Right ventricle myocardium inferior (tissue), 1 donor: ENCODE measurements at places on chromosomes 13 and 19.

GRCh38 chr19:9835507-9835949, 410 bp downstream of the PIN1 start:
- no peak for DNase-seq

DNA sequence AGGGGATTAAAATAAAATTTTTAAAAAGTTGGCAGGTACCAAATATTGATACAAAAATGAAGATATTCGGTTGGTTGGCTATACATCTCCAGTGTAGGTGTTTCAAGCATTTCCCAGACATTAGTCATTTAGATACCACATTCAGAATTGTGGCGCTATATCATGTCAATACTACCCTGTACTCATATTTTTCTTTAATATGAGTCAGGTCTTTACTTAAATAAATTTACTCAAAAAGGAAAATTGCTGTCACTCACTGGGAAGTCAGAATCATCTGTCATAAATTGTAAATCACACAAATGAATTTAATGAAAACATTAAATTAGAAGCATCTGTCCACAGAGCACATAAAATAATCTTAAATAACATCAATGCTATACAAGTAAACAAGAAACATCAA, 134.2 kb downstream of the TSHZ3 start:
- DNase-seq = no peak

DNA sequence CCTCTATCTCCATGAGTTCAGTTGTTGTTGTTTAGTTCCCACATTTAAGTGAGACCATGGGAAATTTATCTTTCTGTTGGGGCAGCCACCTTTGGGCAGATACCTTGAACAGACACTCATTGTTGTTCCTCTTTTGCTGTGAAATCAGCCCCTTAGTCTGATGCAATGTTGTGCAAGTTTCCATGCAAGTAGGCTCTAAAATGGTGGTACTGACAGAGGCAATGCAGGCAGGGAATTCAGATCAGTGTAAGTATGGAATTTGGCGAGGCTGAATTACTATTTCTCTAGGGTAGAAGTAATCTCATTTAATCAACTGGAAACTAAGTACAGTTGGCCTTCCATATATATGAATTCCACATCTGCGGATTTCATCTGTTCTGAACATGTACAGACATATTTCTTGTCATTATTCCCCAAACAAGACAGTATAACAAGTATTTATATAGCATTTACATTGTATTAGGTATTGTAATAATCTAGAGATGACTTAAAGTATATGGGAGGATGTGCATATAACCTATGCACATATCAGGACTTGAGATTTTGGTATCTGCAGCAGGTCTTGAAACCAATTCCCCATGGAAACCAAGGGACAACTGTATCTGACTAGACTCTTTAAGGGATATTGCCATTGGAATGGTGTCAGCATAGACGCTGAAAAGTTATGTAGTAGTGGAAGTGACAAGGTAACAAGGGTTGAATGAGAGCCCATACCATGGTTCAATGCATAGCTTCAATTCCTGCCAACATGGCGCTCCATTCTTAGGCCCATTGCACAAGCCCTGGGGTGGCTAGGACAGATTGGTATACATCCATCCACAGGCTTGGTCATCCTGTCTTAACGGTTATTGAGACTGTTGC, 281.5 kb upstream of the HTR2A start:
- DNase-seq = no peak

GRCh38 chr13:23349161-23349897, 84.2 kb downstream of the SACS start:
- DNase-seq = no peak

- DNase-seq = no peak
These were observed 69.8 kb upstream of the STARD13 start for GRCh38 chr13:33355201-33355895.

DNA sequence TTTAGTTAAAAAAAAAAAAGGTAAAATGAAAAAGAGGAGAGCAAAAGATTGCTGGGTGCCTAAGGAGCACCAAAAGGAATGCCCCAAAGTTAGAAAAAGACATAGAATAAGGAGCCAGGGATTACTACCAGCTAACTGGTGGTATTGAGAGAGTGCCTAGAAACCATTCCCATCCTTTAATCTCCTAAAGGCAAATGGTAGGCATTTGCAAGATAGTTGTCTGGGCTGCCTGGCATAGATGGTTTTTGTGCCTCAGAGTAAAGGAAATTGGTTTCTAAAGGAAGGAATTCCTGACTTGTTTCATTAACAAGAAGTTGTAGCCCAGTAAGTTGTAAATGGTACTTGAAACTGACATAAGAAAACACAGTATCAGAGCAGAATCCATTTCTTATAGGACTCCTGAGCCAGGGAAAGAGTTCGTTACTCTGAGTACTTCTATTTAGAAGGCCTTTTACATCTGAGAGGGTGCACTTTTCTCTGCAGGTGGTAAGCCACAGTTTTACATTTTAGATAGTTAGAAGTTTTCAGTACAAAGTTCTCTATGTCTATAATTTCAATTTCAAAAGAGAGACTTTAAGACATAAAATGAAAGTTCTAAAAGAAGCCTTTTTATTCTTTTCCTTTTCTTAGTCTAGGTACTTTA, 92.6 kb downstream of the OLFM4 start:
- no peak for DNase-seq

DNA sequence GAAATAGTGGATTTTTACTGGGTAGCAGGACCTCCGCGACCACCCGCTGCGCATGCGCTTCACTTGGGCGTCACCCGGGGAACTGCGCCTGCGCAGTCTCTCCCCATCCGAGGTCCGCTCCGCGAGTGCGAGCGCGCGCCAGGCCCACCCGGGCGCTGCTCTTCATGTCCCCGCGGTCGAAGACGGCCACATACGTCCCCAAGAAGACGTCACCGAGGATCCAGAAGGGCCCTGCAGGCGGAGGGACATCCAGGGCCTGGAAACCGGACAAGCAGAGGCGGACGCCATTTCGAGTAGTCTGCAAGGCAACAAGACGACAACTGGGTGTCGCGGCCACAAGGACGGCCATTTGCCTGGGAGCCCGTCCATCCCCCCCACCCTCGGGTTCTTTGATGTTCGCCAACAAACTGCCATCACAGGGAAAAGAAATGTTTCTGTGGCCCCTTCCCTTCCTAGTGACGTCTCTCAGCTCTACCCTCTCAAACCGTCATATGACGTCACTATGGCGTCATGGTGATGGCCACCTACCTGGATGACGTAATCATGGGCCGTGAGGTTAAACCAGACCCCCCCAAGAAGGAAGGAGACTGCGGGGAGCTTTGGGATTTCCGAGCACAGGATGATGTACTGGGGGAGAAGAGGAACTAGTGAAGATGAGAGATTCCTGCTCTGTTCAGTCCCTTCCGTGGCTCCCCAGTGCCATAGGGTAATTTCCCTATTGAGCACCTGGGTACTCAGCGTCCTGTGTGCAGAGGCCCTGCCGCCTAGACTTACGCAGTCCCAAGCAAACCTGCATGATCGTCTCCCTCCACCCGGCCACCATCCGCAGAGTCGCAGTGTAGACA, 6.7 kb downstream of the NAPSA start:
- DNase-seq = peak; percentile 91

DNA sequence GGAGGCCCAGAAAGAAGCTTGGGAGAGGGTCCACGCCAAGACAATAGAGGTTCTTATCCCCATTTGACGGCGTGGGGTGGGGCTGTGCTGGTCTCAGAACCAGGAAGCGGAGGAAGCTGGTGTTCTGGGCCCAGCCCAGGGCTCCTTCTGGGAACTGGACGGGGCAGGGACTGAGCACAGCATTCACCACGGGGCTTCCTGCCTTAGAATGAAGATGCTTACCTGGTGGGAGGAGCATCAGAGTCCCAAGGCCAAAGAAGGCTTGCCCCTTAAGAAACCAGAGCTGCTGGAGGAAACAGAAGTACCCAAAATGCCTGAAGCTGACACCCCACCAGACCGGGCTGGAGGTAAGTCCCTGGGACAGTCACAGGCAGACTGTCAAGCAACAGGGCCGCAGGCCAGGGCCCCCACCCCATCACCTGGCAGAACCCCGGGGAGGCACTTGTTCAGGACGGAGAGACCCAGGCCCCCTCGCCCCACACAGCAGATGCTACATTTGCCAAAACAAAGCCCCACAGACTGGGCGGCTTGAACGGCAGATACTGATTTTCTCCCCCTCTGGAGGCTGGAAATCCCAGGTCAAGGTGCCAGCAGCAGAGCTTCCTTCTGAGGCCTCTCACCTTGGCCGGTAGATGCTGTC, 17.8 kb upstream of the IGLON5 start:
- DNase-seq = no peak

DNA sequence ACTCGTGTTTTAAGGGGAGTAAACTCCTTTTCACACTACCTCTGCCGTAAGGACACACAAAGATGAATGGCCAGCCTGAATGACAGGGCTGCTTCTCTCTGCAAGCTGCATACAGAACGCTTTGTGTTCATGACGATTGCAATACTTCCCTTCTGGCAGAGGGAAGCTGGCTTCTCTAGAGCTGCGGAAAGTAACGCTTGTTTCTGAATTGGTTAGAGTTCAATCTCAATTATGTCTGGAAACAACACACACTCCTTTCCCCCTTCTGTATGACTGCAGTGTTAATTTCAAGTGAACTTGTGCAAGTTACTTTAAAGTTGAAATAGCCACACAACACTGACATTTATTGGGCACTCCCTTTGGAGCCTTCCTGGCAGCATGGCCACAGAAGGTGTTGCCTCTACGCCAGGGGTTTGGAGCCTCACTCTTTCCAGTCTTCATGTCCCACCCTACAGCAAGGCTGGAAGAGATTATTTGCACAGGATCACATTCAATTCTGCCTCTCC, 242.6 kb downstream of the NDFIP2 start:
- DNase-seq = no peak

GRCh38 chr19:13094106-13094504, 8.6 kb downstream of the LYL1 start:
- DNase-seq = no peak

- no peak for DNase-seq
These were observed 41.1 kb downstream of the TINCR start for GRCh38 chr19:5526691-5527090.

GRCh38 chr13:40130871-40131636, 475.6 kb downstream of the COG6 start:
- DNase-seq = no peak

- no peak for DNase-seq
These were observed 553.4 kb upstream of the KLF12 start for GRCh38 chr13:74687442-74688182.

DNA sequence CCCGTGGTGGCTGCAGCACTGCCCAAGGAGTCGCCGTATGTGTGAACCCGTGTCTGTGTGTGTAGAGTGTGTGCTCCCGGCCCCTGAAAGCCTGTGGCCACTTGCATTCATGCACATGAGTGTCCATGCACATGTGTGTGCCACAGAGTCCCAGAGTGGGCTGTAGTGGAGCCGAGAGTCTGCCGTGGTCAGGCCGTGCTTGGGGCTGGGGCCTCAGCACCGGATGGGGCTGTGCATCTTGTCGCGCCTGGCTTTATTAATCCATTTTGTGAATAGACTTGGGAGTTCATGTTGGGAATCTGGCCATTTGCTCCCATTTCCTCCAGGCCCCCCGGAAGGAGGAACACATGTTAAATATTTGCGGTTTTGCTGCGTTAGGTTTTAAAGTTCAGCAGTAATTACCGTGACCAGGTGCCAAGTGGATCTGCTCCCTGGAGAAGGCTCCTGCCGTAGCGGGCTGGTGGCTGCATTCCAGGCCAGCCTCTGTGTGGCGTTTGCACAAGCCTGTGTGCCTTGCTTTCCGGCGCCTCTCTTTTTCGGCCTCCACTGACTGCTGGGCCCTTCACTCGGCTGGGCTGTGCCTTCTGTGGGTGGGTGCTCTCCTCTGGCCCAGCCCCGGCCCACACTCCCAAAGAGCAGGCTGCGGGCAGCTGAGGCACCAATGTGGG, 69.2 kb upstream of the KCTD15 start:
- DNase-seq = no peak

DNA sequence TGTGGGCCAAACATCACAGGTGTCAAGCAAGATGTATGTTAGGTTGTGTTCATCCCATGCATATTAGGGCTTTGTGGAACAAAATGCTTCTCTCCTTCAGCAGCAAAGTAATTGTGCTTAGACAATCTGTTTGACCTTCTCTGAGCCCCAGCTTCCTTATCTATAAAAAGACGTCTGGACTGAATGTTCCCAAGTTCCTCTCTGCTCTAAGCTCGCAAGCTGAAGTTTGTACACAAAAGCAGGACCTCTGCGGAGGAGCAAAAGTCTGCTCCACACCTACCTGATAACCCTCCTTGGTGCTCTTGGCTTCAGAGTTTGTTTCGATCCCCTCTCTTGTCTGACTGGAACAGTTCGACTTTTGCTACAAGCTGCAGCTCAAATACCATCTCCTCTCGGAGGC, 95.7 kb upstream of the UBL3 start:
- no peak for DNase-seq

- no peak for DNase-seq
These were observed 1.1 kb downstream of the PLEKHJ1 start for GRCh38 chr19:2234996-2235380.

DNA sequence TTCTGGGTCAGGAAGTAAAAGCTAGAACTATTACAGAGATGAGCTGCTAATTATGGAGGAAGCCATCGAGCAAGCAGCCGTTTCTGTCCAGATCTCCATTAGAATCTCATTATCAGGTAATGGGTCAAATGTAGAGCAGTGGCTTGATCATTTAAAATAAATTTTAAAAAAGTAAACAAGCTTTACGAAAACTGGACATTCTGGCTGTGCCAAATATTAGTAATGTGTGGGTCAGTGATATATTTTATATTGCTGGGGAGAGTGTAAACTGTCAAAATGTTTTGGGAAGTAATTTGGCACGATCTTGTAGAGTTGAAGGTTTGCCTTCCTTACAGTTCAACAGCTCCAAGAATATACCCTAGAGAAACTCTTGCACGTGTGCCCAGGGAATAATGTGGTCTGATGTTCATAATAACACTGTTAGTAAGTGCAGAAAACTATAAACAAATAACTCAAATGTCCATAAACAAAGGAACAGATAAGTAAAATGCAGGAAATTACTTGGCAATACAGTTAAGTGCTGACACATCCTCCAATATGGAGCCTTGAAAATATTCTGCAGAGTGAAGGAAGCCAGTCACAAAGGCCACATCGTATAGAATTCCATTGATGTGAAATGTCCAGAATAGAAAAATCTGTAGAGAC, 127.2 kb upstream of the UBL3 start:
- DNase-seq = no peak

- peak; percentile 95 for DNase-seq
These were observed 7.3 kb upstream of the HOOK2 start for GRCh38 chr19:12782424-12783290.

DNA sequence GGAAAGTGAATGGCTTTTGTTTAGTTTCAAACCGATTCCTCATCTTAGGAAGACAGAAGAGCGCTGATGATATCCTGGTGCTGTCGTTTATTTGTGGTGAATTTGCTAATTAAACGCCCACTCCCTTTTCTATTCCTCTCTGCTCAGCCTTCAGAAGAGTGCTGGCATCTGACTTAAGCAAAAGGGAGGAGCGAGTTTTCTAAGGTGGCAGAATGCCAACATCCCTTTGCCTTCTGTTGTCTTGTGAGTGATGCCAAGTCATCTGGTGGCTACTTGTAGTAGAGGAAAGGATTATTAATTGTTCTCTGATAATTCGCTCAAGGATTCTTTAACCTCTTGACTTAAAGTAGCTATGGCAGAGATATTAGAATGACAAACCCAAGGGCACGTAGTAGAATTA, 68.1 kb downstream of the ERCC5 start:
- DNase-seq = no peak
